Activated gamma-delta T cell treated with anti-CD3 and anti-CD28 coated beads, Interleukin-2, amount 50 U/mL, for 16 hours (primary cell): ENCODE measurements at places on chromosomes 12 and 14.
A peak's percentile ranks its signal among the peaks of the same experiment; 100 is the strongest.

- DNase-seq: no peak
Observed at GRCh38 chr12:108671110-108671509, 37.4 kb upstream of the SELPLG start.

GRCh38 chr14:90093942-90094595, 32.3 kb downstream of the KCNK13 start:
- DNase-seq: no peak

GRCh38 chr12:64229796-64230195, 7.7 kb upstream of the KICS2 start:
- no peak for DNase-seq

DNA sequence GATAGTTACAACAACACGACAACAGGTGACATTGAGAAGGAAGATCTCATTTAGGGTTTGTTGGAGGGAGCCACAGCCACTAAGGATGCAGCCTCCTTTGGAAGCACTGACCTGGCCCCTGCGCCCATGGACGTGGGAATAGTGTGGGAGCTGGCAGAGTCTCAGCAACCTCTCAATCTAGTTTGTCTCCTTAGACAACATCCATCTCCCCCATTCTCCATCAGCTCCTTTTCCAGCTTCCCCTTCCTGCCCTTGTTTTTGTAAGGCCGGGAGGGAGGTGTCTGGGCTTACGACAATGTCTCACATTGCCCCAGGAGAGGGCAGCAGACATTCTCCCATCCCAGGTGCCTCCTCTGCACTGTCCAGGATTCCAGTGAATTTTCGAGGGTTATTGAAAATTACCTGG, 170.2 kb upstream of the PZP start:
- DNase-seq: no peak

- DNase-seq: no peak
Observed at GRCh38 chr12:22477166-22477893, 67.0 kb downstream of the C2CD5 start.

- DNase-seq: no peak
Observed at GRCh38 chr14:36426836-36427235, 93.2 kb downstream of the NKX2-1 start.

GRCh38 chr12:24014915-24015832, 65.7 kb upstream of the SOX5 start:
- DNase-seq: no peak

- DNase-seq: peak; percentile 66
Observed at GRCh38 chr12:100199347-100200149, 1.1 kb upstream of the ACTR6 start.

DNA sequence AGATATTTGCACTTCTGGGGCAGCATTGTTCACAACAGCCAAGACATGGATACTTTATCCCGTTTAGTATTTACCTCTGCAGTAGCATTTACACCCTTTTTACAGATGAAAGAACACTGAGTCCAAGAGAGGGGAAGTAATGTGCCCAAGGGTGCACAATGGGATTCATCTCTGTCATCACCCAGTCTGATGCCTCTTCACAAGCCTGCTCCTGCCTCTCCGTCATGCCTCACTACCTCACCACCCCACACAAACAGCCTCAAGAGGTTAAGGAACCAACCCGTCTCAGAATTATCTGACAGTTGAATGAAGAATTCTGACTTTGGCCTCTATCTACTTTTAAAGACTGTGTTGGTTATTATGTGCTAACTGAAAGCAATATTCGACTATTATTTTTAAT, 368.4 kb downstream of the ATP23 start:
- no peak for DNase-seq

- DNase-seq: no peak
Observed at GRCh38 chr12:88579601-88580050, 645 bp downstream of the KITLG start.

- DNase-seq: no peak
Observed at GRCh38 chr12:125340791-125341190, 275.6 kb downstream of the AACS start.

GRCh38 chr14:24115422-24116127, 826 bp upstream of the NRL start:
- DNase-seq: no peak

DNA sequence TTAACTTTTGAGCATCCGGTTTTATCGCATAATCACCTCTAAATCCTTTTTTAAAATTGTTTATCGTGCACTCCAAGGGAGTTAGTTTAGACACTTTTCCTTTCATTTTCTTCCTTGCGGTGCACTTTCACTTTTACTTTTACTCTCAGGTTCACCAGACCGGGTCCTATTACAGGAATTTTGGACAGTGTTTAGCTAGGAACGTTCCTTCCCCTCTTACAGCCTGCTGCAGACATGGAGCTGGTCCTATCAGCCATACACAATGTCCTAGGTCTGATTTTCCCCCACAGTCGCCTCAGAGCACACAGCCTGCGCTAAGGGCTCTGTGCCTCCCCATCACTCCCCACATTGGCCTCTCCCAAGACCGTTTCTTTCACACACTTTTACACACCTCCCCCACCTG, 103.9 kb downstream of the ALG10 start:
- no peak for DNase-seq

- DNase-seq: no peak
Observed at GRCh38 chr12:127401536-127401935, 865.4 kb upstream of the TMEM132C start.

DNA sequence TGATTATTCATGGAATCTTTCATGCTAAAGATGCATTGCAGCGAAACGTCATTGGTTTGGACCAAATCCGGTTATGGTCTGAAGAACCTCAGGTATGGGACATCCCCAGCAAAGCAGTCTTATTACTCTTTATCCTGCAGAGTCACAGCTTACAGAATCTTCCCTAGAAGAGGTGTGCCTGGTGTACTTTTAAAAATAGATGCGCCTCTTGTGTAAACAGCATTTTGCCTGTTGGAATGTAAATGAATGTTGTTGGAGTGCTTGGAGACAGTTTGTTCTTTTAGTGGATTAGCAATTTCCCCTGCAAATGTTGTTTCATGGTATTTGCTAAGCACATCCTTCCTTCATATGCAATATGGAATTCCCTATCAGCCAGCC, 242.5 kb downstream of the ZFP36L1 start:
- no peak for DNase-seq

GRCh38 chr12:71556448-71556847, 107.2 kb downstream of the ZFC3H1 start:
- no peak for DNase-seq

- no peak for DNase-seq
Observed at GRCh38 chr14:94483729-94484275, 7.8 kb upstream of the SERPINA9 start.

GRCh38 chr12:66066137-66066928, 64.2 kb downstream of the LLPH start:
- no peak for DNase-seq

DNA sequence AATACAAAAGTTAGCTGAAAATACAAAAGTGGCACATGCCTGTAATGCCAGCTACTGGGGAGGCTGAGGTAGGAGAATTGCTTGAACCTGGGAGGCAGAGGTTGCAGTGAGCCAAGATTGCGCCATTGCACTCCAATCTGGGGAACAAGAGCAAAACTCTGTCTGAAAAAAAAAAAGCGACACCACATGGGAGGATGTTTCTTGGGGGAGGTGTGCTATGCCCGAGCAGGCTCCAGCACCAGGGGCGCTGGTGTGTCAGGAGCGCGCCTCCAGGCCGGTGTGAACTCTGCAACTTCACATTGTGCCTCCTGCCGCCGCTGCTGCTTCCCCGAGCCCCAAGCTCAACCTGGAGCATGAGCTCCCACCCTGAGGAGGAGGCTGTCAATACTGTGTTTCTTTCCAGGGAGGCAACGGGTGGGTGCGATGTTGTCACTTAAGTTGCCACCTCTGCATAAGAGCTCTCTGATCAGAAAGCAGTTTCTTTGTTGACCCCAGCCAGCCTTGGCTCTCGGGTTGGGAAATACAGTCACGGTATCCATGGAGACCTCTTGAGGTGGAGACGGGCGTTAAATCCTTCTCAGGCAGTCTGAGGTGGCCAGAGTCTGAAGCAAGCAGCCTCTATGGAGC, 18.9 kb downstream of the DEGS2 start:
- DNase-seq: no peak
